A549 treated with ZK216348 at 1 μM for 4 hours (cell line): ENCODE measurements at places on chromosomes 16 and 17. TPM values are rescaled to one million over a fixed set of nuclear protein-coding genes. Genes with fewer than 3 reads are reported as not detected.

SOX15 gene
- total RNA-seq = 0.22 to 0.34 TPM (median 0.30 TPM) in 5 replicates

PPM1E gene
- 0.02 to 0.09 TPM (median 0.05 TPM) in 5 replicates for total RNA-seq

CD300E gene
- total RNA-seq = not detected in 5 replicates

CCL1 gene
- not detected in 5 replicates for total RNA-seq

GLP2R gene
- total RNA-seq = 6.4 to 16.6 TPM (median 10.3 TPM) in 5 replicates

P2RX1 gene
- 0.05 TPM in 1 of 5 replicates, not detected in the others for total RNA-seq

CCR7 gene
- 0.88 to 1.3 TPM (median 1.2 TPM) in 5 replicates for total RNA-seq

HOXB2 gene
- total RNA-seq = 0.48 to 0.84 TPM (median 0.63 TPM) in 5 replicates

GSG1L gene
- total RNA-seq = not detected in 5 replicates

ITGB3 gene
- 2.7 to 5.7 TPM (median 4.7 TPM) in 5 replicates for total RNA-seq

PRKCB gene
- 0.20 to 0.41 TPM (median 0.25 TPM) in 5 replicates for total RNA-seq

TP53TG3F gene
- total RNA-seq = 0.07 to 0.26 TPM in 2 of 5 replicates, not detected in the others

HLF gene
- total RNA-seq = 0.09 to 0.22 TPM (median 0.15 TPM) in 4 of 5 replicates, not detected in the other

CA7 gene
- total RNA-seq = not detected in 5 replicates

NHLRC4 gene
- total RNA-seq = 0.14 to 0.32 TPM (median 0.19 TPM) in 5 replicates

SPNS3 gene
- not detected in 5 replicates for total RNA-seq

ABCA9 gene
- total RNA-seq = not detected in 5 replicates

SCNN1G gene
- 0.37 to 0.56 TPM (median 0.52 TPM) in 5 replicates for total RNA-seq

GALR2 gene
- total RNA-seq = 0.27 to 2.0 TPM (median 1.7 TPM) in 5 replicates

PNPO gene
- total RNA-seq = 20.5 to 26.4 TPM (median 21.4 TPM) in 5 replicates

FBXW10B gene
- 2.1 to 4.6 TPM (median 2.9 TPM) in 5 replicates for total RNA-seq

PPP1R27 gene
- 0.15 TPM in 1 of 5 replicates, not detected in the others for total RNA-seq

NOG gene
- total RNA-seq = 0.70 to 1.3 TPM (median 1.00 TPM) in 5 replicates

FBXL16 gene
- total RNA-seq = 3.5 to 8.1 TPM (median 7.5 TPM) in 5 replicates

FLOT2 gene
- 68.0 to 96.9 TPM (median 85.9 TPM) in 5 replicates for total RNA-seq

RHBDF1 gene
- 15.9 to 34.2 TPM (median 28.7 TPM) in 5 replicates for total RNA-seq

SMARCD2 gene
- 45.9 to 66.3 TPM (median 59.3 TPM) in 5 replicates for total RNA-seq

GAS2L2 gene
- 0.06 to 0.08 TPM in 2 of 5 replicates, not detected in the others for total RNA-seq

FAM20A gene
- not detected in 5 replicates for total RNA-seq
